Stimulated activated memory B cell treated with anti-CD40 and anti-IgM and Interleukin-4, amounts not matched to agents 10 μg/mL and 1 μg/mL and 100 μg/mL, for 72 hours (primary cell): ENCODE measurements at places on chromosomes 3 and 15.
A peak's percentile ranks its signal among the peaks of the same experiment; 100 is the strongest.

- ATAC-seq, result no peak
These were observed 16.3 kb downstream of the GCSAM start for GRCh38 chr3:112116748-112117186.

GRCh38 chr3:4398120-4398940 is 68.7 kb downstream of the SUMF1 start:
- ATAC-seq, result no peak

DNA sequence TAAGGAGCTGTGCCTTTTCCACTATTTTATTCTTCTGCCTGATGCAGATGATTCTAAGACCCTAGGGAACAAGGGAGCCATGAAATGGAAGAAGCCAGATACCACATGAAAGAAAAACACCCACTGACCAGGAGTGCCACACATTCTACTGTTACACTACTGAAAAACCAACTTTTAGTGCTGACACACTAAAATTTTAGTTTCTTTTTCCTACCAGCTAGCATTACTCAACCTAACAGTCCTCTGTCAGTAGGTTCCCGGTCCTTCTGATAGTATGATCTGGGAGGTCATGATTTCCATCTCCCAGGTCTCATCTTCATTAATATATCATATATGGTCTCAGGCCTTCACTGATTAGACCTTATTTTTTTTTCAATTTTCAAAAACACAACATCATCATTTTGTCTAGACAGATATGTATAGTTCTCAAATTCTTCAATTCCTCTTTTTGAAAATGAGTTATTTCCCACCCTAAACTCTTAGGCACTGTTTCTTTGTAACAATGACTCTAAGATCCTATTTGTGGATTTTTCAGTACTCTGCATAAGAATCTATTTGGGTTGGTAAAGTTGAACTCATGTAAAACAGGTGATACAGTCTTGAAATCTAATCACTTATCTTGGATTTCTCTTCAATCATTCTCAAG is 321.8 kb downstream of the CTNNB1 start:
- no peak for ATAC-seq

DNA sequence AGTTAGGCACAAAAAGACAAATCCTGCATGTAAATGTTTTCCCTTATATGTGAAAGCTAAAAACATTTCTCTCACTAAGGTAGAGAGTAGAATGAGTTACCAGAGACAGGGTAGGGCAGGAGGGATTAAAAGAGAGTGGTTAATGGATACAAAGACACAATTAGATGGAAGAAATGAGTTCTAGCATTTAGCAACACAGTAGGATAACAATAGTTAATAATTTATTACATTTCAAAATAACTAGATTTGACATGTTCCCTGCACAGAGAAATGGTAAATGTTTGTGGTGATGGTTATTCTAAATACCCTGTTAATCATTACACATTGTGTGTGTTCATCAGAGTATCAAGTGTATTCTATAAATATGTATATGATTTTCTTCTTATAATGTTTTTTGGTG is 1400.7 kb downstream of the OTOL1 start:
- ATAC-seq, result no peak

- peak; percentile 76 for ATAC-seq
These were observed 7.4 kb upstream of the DLG1 start for GRCh38 chr3:197305854-197306253.

DNA sequence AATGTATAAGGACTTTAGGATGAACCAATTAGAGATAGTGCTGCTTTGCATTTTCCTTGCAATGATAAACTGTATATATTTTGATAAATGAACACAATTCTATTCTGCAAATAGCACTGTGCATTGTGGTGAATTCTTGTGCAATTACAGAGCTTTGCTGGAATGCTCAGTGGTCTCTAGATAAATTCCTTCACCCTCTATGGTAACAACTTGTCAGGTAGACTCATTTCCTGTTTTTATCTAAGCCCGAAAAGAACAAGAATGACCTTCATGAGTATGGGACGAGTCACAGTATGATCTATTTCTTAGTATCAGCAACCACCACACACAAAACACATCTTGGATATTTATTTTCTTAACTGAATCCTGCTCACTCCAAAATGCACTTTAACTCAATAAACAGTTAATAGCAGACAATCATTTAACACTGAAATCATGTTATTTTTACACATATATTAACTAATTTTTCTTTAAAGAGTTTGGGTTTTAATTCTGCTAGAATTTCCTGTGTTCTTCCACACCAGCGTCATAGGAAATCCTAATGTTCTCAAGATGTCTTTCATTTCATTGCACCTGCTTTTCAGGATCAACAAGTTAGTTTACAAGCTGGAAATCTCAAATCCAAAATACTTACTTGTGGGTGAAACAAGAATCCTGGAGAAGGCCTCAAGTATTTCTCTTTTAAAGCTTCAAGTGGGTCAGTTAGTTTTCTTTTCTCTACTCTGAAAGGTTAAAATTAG is 551.2 kb downstream of the MECOM start:
- no peak for ATAC-seq

DNA sequence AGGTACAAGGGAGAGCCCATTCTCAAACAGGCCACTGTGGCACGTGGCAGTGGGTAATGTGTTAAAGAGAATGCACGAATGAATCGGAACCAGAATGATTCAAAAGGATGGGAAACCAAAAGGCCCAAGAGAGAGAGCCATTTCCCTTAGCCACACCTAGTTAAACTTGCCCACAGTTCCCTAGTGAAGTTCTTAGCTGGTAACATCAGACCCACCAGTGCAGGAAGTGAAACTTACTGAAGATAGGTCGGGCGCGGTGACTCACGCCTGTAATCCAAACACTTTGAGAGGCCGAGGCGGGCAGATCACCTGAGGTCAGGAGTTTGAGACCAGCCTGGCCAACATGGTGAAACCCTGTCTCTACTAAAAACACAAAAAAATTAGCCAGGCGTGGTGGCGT is 97.1 kb downstream of the MEX3B start:
- ATAC-seq, result peak; percentile 74

- no peak for ATAC-seq
These were observed 1.2 kb downstream of the BRPF1 start for GRCh38 chr3:9732740-9733115.

- ATAC-seq, result no peak
These were observed 134.2 kb upstream of the LIPC start for GRCh38 chr15:58297639-58298038.

- ATAC-seq, result no peak
These were observed 32.4 kb upstream of the MME start for GRCh38 chr3:155047672-155048071.

DNA sequence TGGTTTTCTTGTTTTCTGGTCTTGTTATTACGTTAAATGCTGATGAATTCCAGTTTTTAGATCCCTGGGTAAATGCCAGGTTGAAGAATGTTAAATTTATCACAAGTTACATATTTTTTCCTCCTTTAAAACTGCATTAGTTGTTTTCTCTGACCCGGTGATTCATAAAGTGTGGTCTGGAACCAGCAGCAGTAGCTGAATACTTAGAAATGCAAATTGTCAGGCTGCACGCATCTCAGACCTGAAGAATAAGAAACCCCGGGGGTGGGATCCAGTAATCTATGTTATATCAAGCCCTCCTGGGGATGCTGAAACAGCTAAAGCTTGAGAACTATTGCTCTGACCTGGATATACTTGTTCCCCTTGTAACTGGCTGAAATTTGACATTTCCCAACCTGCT is 69.1 kb downstream of the PEX5L start:
- ATAC-seq, result no peak

DNA sequence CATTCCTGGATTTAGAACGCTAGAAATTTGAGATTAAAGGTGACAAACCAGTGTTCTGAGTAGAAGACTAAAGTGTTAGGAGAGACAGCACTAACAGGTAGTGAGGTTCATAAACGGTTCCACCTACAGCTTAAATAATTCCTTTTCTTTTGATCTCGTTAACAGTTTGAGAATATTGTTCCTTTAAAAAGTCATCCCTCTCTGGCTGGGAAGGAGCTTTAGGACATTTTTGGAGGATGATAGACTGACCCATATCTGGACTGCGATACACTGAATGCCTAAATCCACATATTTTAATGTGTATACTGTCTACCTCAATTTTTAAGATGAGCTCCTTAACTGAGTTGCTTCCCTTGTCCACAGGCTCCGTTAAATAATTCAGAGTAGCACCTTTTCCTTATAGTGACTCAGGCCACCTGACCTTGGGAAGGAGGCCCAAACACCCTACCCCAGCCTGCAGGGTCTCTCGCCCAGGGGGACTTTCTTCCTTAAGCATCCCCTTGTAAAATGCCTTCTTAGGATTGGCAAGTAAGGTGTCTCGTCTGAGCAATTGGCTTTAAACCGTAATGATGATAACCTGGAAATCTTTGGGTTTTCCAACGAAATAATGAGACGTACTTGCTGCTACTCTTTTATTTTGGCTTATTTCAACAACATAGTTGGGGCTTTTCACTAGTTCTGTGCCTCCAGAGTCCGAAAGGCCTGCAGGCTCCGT is 3.3 kb downstream of the TRIM71 start:
- no peak for ATAC-seq

DNA sequence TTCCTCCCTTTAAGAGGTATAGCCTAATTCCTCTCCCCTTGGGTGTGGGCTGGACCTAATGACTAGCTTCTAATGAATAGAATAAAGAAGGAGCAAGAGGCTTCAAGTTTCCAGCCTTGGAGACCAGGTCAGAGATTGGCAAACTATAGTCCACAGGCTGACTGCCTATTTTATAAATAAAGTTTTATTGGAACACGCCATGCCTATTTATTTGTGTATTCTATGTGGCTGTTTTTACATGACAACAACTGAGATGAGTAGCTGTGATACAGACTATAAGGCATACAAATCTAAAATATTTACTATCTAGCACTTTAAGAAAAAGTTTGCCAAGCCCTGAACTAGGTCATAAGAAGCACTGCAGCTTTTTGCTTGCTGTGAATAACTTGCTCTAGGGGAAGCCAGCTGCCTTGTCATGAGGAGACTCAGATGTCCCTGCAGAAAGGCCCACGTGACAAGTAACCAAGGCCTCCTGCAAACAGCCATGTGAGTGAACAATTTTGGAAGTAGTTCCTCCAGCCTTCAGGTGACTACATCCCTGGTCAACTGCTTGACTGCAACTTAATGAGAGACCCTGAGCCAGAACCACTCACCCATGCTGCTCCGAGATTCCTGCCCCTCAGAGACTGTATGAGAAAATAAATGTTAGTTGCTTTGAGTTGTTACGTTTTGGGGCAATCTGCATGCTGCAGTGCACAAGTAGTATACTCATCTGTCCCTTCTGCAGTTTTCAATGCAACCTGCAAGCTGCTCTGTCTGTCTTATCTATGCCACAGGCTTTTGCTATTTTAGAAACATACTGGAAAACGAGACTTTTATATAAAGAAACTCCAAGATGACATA is 21.1 kb upstream of the MAP3K13 start:
- no peak for ATAC-seq

- no peak for ATAC-seq
These were observed 696 bp upstream of the SNRK start for GRCh38 chr3:43285644-43286043.

DNA sequence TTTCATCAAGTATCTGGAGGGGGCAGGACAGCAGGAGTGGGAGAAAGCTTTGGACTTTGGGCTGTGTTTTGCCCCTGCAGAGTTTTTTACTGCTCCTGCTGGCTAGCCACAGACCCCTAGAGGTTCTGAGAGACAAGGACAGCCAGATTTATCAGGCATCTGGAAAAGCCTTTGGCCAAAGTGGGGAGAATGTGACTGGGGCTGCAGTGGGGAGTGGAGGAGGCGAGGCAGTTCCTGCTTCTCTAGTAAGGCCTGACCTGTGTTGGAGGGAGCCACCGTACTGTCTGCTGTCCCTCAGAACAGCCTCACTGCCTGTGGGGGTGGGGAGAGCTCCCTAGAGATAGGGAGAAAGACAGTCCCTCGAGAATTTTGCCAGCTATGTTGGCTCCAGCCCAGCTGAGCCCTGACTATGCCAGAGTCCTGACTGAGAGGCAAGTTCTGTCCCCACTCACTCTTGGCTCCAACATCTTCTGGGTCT is 2.2 kb downstream of the ALPK3 start:
- no peak for ATAC-seq

DNA sequence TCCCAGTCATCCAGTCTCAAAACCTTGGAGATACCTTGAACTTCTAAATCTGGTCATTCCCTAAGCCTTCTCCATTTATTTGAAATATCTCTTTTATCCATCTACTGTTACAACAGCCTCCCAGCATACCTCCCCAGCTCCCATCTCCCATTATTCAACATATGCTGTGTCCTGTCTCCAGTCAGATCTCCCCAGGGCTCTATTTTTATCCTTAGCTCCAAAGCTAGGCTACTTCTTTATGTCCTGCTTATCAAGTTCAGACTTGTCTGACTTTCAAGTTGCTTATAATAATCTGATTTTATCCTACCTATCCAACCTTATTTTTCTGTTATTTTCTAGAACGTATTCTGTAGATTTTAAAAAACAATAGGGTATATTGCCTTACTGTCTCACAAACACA is 44.2 kb downstream of the IQGAP1 start:
- ATAC-seq, result no peak

- no peak for ATAC-seq
These were observed 197.2 kb upstream of the VEPH1 start for GRCh38 chr3:157700405-157700804.

DNA sequence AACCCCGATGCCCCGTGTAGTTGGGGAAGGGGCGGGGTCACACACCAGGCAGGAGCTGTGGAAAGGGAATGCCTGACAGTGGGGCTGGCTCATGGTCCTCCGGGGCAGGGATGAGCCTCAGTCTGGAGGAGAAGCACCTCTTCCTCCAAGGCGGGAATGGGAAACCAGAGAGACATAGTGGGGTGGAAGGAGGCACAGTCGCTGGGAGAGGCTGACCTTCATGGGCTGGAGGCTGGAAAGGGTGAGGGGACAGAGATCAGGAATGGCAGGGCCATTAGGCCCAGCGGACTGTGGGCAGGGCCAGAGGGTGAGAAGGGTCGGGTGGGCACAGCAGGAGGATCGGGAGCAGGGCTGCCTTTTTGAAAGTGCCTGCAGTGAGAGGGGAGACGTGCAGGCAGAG is 65.8 kb upstream of the LINGO1 start:
- no peak for ATAC-seq

GRCh38 chr3:153162513-153163392 is 727 bp downstream of the RAP2B start:
- no peak for ATAC-seq

DNA sequence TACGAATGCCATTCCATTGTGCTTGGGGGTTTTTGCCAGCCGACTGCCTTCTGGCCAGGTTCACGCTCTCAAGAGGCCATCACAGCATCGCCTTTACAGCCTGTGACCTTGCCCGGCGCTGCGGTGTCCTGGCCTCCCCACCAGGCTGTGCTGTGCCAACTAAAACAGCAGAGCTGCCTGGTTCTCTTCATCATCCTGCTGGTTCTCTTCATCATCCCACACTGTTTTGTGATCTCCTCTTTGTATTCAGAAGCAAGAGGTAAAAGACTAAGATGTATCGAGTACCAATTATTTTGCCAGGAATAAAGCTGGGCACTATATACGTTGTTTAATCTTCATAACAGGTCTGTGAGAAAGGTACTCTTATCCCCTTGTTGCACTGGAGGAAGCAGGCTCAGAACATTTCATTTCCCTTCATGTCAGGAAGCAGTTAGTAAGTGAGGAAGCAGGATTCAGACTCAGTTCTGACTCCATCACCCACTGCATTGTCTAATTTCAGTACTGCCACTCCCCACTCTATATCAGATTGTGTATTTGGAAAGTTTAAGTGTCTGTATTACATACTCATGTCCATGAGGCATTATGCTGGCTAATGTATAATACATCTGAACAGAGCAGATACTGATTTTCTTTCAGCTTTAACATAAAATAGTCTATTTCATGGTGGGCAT is 92.7 kb downstream of the LRRC28 start:
- ATAC-seq, result peak; percentile 57

- ATAC-seq, result no peak
These were observed 2.3 kb upstream of the BCHE start for GRCh38 chr3:165839296-165840076.

GRCh38 chr3:62621176-62621575 is 247.8 kb upstream of the FEZF2 start:
- ATAC-seq, result no peak
